Activated T-cell treated with anti-CD3 and anti-CD28 coated beads, Interleukin-2, amount 50 U/mL, for 72 hours (primary cell): ENCODE measurements at places on chromosomes 6 and 20. TPM values are rescaled to one million over a fixed set of nuclear protein-coding genes. Genes with fewer than 3 reads are reported as not detected.

DNA sequence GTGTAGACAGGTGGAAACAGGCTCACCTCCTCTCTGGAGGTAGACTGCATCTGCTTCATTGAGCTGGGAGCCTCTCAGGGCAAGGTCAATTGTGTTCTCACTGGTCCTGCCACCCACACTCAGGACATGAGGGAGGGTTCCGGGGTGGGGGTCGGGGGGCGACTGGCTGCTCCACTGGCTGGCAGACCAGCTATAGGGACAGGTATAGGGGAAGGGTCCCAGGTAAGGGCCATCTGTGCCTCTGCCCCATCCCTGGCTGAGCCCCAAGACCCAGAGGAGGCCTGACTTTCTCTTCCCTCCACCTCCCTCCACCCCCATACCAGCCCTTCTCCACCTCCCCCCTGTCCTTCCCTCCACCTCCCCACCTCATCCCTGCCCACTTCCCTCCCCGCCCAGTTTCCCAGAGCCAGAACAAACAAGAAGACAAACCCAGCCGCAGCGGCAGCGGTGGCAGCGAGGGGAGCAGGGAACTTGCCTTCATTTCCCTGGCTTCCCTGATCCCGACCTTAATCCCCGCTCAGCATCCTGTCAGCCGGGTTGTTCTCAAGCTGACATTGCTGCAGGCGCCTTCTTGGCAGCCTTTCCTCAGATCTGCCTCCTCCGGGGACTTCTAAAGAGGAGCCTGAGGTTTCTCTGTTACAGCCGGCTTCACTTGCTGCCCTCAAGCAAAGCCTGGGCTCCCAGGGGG is 18.3 kb upstream of the FOXP4 start:
- H3K27me3 ChIP-seq: peaks cover 56% of the 10 kb centered on the region
- no peaks in the 10 kb centered on the region for H3K36me3 ChIP-seq
- no peak overlapping the region for H3K4me3 ChIP-seq
- peaks cover 29% of the 10 kb centered on the region for H3K4me1 ChIP-seq
- no peak overlapping the region for H3K27ac ChIP-seq

The SAMD10 gene
- total RNA-seq: 77.0 TPM

DNA sequence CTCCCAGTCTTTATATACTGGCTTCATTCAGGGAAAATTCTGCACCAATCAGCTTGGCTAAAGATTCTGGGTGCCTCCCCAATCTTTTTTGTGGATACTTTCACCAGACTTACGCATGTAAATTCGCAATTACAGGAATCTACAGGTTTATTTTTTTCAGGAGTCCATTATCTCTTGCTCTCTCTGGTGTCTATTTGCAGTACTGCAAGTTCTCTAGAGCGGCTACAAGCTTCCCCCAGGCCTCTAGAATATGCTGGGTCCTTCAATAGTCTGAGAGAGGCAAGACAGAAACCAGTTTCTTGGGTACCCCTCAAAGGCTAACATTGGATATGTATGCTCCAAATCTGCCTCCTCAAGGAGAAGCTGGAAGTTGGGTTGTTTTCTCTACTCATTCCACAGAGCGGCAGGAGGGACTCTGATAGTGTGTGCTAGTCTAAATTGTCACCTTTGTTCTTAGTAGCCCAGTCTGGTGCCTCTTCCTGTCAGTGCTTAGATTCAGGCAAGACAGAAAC is 58.5 kb downstream of the SUN5 start:
- H3K27me3 ChIP-seq: no peaks in the 10 kb centered on the region
- H3K27ac ChIP-seq: peak overlapping the region; percentile 93
- H3K36me3 ChIP-seq: no peaks in the 10 kb centered on the region
- peak overlapping the region; percentile 45 for H3K4me3 ChIP-seq
- H3K4me1 ChIP-seq: peaks cover 47% of the 10 kb centered on the region
- DNase-seq: no peak

DNA sequence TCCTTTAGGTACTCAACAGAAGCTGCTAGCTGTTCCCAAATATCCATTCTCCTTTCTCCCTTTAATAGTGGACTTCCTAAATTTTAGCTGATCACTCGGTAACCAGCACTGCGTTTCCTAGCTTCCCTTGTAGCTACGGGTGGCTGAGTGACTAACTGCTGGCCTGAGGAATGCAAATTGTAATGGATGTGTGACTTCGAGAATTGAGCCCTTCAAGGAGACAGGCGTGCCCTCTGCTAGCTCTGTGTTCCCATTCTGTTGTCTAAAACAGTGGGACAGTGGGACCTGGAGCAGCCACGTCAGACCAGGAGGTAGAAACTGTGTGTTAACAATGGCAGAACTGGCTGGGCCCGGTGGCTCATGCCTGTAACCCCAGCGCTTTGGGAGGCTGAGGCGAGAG is 56.5 kb downstream of the SCML4 start:
- no peak for DNase-seq
- peaks cover 12% of the 10 kb centered on the region for H3K36me3 ChIP-seq
- no peak overlapping the region for H3K27ac ChIP-seq
- H3K4me1 ChIP-seq: peaks cover 20% of the 10 kb centered on the region

GRCh38 chr6:163836876-163837690 is 422.6 kb downstream of the QKI start:
- no peak overlapping the region for H3K4me3 ChIP-seq
- H3K36me3 ChIP-seq: no peaks in the 10 kb centered on the region
- no peaks in the 10 kb centered on the region for H3K4me1 ChIP-seq
- no peak overlapping the region for H3K27ac ChIP-seq
- no peak for DNase-seq

DNA sequence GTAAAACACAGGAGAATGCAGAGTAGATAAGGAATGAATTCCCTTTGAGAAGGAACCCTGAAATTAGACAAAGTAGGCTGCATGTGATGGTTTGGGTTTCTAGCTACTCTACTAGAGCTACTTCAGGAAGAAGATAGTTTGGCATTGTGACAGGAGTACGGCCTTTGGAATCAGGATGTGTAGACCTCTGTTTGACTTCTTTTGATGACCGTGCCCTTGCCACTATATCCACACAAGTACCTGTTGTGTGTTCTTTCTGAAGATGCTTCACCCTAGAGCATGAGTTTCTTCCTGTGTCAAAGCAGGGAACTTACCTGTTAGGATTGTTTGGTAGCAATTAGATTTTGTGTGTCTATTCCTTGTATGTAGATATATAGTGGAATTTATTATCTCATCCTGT is 41.7 kb downstream of the CD2AP start:
- H3K27ac ChIP-seq: no peak overlapping the region
- H3K4me3 ChIP-seq: no peak overlapping the region
- H3K36me3 ChIP-seq: no peaks in the 10 kb centered on the region
- no peaks in the 10 kb centered on the region for H3K27me3 ChIP-seq
- DNase-seq: no peak

The CTAGE9 gene
- not detected for total RNA-seq

- H3K36me3 ChIP-seq: peaks cover under 1% of the 10 kb centered on the region
- H3K27ac ChIP-seq: no peak overlapping the region
- no peaks in the 10 kb centered on the region for H3K4me1 ChIP-seq
- DNase-seq: no peak
- H3K4me3 ChIP-seq: no peak overlapping the region
Observed at GRCh38 chr6:23661549-23661948, 464.5 kb upstream of the NRSN1 start.

GRCh38 chr6:107106165-107106564 is 9.2 kb downstream of the BEND3 start:
- DNase-seq: no peak
- H3K27me3 ChIP-seq: no peaks in the 10 kb centered on the region
- H3K4me3 ChIP-seq: no peak overlapping the region

DNA sequence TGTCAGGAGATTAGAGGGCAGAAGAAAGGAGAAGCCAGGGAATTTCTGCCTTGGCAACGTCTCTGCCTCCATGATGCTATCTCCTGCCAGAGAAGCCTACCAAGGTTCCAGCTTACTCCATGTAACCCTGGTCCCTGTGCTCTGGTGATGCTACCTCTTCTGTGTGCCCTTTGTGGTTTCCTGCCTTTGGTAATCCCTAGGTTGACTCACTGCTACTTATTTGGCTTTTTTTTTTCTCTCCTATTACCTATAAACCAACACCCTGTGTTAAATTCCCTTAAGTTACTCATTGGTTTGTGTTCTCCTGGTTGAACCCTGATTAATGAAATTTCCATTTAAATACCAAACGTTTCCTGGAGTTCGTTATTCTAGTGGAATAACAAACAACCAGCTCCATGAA is 527.8 kb upstream of the FLRT3 start:
- no peaks in the 10 kb centered on the region for H3K27me3 ChIP-seq
- H3K36me3 ChIP-seq: no peaks in the 10 kb centered on the region
- H3K27ac ChIP-seq: no peak overlapping the region
- DNase-seq: no peak
- H3K4me1 ChIP-seq: no peaks in the 10 kb centered on the region

- H3K36me3 ChIP-seq: peaks cover 6% of the 10 kb centered on the region
- no peak for DNase-seq
- H3K27me3 ChIP-seq: no peaks in the 10 kb centered on the region
- no peak overlapping the region for H3K4me3 ChIP-seq
Observed at GRCh38 chr6:139030228-139030963, 1.9 kb downstream of the ABRACL start.

DNA sequence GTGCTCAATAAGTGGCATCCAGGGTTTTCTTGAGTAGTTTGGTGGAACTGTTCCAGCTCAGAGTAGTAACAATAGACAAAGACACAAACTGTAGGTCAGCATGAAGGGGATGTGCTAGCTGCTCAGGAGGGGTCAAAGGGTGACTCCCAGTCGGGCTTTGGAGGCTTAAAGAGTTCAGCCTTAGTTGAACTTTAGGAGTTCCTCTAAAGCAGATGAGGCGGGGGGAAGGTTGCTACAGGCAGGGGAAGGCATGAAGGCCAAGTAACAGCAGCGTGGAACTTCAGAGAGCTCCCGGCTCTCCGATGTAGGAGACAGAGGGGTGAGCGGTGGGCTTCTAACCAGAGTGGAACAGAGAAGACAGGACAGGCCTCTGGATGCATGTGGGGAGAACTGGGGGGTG is 115.5 kb upstream of the CD93 start:
- peaks cover 20% of the 10 kb centered on the region for H3K27me3 ChIP-seq
- no peak overlapping the region for H3K4me3 ChIP-seq
- no peaks in the 10 kb centered on the region for H3K4me1 ChIP-seq
- no peak overlapping the region for H3K27ac ChIP-seq
- DNase-seq: no peak
- H3K36me3 ChIP-seq: no peaks in the 10 kb centered on the region

The NRSN2 gene
- total RNA-seq: 12.9 TPM

DNA sequence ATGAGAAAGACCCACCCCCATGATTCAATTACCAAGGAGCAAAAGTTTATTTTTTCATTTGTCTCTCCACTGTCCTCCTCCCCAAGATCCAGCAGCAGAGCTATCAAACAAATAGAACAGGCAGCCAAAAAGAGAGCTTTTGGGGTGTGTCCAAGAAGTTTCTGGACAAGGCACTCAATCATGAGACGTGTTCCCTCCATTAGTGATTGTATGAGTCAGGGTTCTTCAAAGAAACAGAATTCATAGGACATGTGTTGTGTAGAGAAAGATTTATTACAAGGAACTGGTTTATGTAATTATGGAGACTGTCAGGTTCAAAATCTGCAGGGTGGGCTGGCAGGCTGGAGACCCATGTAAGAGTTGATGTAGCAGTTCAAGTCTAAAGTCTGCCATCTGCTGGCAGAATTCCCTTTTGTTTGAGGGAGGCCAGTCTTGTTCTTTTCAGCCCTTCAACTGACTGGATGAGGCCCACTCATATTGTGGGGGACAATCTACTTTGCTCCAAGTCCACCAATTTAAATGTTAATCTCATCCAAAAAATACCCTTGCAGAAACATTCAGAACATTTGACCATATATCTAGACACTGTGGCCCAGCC is 248.1 kb upstream of the OPRM1 start:
- H3K27ac ChIP-seq: no peak overlapping the region
- H3K36me3 ChIP-seq: no peaks in the 10 kb centered on the region
- no peak overlapping the region for H3K4me3 ChIP-seq
- H3K4me1 ChIP-seq: no peaks in the 10 kb centered on the region

The AVP gene
- total RNA-seq: not detected

The BACH2 gene
- total RNA-seq: 111 TPM

DNA sequence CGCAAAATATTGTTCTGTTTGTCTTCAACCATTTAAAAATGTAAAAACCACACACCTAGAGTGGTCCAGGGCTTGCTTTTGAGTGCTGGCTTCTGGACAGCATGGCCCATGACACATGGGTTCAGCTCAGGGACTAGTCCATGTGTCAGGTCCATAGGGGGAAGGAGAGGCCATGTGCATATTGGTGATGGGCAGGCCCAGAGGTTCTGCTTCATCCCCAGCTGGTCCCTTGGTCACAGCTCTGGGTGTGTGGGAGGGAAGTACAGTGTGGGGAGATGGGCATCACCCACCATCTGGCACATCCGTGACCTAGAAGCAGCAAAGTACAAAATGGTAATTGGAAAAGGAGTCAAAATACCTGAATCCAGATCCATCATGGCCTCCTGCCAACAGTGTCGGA is 50.7 kb downstream of the STK35 start:
- no peak overlapping the region for H3K27ac ChIP-seq
- DNase-seq: no peak
- no peaks in the 10 kb centered on the region for H3K4me1 ChIP-seq
- no peaks in the 10 kb centered on the region for H3K27me3 ChIP-seq
- H3K36me3 ChIP-seq: peaks cover 3% of the 10 kb centered on the region

- no peaks in the 10 kb centered on the region for H3K36me3 ChIP-seq
- DNase-seq: no peak
- no peaks in the 10 kb centered on the region for H3K4me1 ChIP-seq
- H3K27me3 ChIP-seq: no peaks in the 10 kb centered on the region
Observed at GRCh38 chr20:18428490-18429173, 38.2 kb downstream of the DZANK1 start.

DNA sequence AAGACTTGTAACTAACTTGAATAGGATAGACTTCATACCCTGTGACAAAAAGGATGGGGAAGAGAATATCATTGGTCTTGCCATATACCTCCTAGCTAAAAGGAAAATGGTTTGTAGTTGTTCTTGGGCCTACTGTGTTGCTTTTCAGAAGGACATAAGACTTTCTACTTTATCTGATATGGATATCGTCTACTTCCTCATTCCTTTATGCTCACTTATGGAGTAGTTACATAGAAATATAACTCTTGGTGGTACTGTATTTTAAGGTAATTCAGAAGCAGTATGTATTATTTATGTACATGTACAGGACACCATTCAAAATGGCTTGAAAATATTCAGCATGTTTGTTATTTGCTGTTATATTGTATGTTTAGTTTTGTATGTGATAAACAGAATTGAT is 8.0 kb downstream of the FAM217B start:
- peak overlapping the region; percentile 100 for H3K27ac ChIP-seq
- no peaks in the 10 kb centered on the region for H3K36me3 ChIP-seq
- H3K27me3 ChIP-seq: no peaks in the 10 kb centered on the region
- DNase-seq: no peak
- H3K4me1 ChIP-seq: peaks cover 10% of the 10 kb centered on the region
- no peak overlapping the region for H3K4me3 ChIP-seq

The GLP1R gene
- total RNA-seq: 2.1 TPM
